ENCODE measurements at places on chromosomes 5 and 9.

- no peak for DNase-seq
Measured at GRCh38 chr5:130963798-130964197, 201.3 kb downstream of the HINT1 start.

DNA sequence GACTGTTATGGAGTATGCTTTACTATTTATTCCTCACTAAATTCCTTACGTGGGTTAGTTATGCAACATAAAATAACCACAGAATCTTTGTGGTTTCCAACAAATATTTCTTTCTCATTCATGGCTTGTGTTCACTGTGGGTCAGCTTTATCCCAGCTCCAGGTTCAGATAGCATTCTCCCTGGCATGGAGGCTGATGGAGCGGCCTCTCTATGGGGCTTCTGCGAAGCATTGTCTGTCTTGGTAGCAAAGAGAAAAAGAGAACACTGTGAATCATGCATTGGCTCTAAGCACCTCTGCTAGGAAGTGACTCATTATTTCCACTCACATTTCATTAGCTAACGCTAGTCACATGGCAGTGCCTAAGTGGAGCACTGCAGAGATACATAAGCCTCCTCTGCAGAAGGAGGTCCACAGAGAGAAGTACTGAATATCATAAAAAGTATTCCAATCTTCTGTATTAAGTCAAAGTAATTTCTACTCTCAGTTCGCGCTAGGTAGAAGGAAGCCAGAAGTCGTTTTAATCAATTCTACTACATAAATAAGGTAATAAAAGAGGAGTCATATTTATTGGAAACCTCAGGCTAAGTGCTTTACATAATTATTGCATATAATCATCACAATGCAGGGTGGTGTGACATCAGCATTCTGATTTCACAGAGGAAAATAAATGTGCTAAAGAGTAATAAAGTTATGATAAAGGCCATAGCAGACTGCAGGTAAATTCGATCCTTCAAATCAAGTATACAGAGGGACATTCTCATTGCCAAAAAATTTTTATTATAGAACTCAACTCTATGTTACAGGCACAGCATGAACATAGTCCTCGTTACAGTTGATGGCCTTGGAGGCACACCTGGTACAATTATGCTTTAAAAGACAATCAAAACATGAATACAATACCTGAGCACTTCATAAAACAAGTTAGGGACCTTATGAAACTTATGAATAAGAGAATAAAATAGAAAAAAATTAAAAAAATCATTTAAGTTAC is 531.1 kb downstream of the CETN3 start:
- no peak for DNase-seq

DNA sequence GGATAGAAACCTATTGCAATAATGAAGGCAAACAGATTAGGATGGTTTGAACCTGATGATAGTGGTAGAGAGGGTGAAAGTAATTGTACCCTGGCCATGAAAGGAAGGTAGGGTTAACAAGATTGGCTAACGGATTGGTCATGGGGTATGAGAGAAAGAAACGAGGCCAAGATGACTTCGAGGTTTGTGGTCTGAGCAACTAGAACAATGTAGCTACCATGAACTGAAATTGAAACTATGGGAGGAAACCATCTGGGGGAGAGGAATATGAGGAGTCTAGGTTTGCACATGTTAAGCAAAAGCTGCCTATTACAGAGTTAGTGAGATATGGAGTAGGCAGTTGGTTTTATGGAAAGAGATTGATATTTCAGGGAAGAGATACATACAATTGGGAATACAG is 406.0 kb downstream of the PRELID2 start:
- no peak for DNase-seq

GRCh38 chr9:127088724-127089615 is 33.5 kb downstream of the ANGPTL2 start:
- no peak for DNase-seq

GRCh38 chr9:135887021-135887507 is 20.3 kb downstream of the CAMSAP1 start:
- DNase-seq = no peak

DNA sequence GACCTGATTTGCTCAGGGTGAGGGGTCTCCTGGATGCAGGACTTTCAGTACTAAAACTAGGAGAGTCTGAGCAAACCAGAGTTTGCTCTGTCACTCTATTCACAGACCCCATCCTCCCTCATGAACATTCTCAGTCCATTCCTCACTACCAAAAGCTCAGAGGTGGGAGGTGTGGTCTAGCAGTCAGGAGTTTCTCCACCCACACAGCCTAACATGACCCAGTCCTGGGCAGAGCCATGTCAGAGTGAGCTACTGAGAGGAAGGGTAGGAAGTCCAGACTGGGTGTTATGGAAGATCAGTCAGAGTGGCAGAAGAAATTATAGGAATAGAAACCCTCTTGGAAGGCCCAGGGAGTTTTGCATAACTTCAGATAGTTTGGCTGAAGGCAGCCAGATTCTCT is 113.3 kb upstream of the GRAMD2B start:
- no peak for DNase-seq

- no peak for DNase-seq
Measured at GRCh38 chr9:1941989-1942388, 73.2 kb upstream of the SMARCA2 start.

GRCh38 chr5:143552680-143553079 is 149.2 kb upstream of the NR3C1 start:
- no peak for DNase-seq

DNA sequence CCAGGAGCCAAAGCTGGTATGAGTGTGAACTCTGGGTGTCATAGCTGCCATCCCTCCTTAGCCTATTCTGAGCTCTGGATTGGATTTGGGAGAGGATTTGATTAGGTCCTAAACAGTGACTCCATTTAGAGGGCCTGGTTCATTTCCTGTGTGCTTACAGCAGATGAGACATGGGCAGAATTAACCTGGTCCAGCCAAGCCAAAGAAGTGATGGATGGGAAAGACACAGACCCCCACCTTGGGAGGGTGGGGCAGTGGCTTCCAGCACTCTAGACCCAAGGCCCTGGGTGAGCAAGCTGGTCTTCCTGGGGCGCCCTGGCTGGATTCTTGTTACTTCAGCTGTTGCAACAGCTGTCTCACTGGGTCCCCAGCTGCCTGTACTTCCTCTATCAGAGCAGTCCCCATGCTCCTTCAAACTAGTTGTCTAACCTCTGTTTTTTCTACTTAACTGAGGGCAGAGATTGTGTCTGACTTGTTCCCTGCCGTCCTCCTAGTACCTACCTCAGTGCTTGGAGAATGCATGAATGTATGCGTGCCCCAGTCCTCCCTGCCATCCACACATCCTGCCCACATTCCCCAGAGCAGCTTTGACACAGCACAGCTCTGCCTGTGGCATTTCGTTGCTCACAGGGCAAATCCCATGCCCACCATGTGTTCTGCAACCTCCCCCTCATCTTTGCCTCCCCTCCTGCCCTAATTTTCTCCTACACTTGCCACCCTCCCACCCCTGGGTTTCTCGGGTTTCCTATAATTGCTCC is 115.9 kb downstream of the RGS3 start:
- DNase-seq = no peak

DNA sequence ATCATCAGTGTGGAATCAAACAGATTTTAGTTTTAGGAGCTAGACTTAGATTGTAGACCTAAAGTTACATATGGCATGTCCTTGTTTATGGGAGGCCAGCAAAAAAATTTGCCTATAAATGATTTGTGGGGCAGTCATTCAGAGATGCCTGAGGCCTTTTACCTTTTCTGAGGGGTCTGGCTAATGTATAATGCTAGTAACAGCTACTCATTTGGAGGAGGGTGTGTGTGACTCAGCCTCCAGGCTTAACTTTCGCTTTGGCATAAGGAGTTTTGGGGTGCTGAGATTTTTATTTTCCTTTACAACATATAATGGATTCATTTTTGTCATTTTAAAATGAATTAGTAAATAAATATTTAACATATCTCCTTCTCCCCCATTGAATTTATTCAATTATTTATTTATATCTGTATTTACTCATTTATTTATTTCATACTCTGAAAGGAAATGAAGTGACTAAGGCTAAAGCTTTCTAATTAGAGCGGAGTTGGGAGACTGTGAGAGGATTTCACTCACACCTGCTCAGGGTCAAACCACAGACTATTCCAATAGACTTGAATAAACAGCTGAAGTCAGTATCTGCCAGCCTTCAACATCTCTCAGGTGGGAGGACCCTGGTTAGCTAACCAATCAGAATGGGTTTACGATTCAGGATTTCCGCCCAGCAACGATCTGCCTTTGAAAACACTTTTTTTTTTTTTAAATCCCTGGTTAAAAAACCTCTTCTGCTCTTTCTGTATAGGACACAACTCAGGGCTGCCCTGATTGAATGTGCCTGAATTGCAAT is 487.5 kb upstream of the SGCD start:
- DNase-seq = no peak

DNA sequence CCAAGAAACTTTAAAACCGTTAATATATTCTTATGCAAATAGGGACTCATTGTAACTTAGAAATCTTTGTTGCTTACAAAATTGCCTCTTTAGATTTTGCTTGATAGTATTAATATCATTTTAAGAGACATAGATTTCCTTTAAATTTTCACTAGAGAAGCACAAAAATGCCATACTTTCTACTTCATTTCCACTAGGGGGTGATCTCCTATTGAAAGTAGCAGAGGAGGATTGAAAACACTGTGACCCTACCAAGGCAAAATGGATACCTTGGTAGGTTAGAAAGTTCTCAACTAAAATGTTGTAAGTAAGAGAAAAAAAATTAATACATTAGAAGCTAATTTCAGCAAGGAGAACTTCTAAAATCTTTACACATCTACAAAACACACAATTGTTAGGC is 204.9 kb downstream of the CHSY3 start:
- no peak for DNase-seq

- no peak for DNase-seq
Measured at GRCh38 chr5:179457612-179458011, 92.7 kb upstream of the RUFY1 start.

- DNase-seq = no peak
Measured at GRCh38 chr5:67035098-67035740, 161.4 kb downstream of the CD180 start.

DNA sequence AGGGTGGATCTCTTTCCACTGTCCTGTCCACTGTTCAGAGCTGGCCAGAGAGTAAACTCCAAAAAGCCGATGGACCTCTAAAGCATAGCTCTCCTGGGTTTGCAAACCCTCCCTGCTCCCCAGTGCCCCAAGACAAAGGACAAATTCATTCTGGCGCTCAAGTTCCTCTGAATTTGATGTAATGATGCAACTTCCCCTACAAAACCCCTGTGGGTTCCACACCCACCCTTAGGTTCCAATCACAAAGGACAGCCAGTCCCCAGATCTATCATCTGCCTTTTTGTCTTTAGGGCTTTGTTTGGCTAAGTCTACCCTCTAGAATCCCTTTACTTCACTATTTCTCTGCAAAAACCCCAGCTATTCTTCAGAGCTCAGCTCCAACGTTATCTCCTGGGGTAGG is 57.4 kb upstream of the SLC25A51 start:
- DNase-seq = no peak

DNA sequence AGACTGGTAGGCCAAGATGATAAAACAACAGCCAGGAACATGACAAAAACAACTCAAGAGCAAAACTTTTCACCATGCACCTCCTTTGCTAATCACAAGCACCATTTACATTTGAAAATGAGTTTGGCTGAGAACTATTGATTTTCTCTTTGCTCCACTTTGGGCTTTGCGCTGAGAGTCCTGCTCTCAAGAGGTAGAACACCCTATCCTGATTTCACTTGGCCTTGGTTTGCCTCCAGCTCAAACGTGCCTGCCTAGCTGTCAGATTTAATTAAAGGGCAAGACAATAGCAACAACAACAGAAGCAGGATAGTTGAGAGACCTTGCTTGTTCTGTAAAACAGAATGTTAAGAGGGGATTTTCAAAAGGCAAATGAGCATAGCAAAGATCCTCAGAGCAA is 128.2 kb upstream of the ASTN2 start:
- no peak for DNase-seq

GRCh38 chr5:62287237-62287636 is 18.8 kb upstream of the KIF2A start:
- DNase-seq = no peak

GRCh38 chr9:9598723-9599122 is 1014.1 kb downstream of the PTPRD start:
- no peak for DNase-seq

Data from activated effector memory CD4-positive, alpha-beta T cell treated with Interleukin-2 at 50 U/mL for 16 hours (primary cell).